ENCODE measurements at places on chromosomes 3 and 15. TPM values are rescaled to one million over a fixed set of nuclear protein-coding genes. Genes with fewer than 3 reads are reported as not detected.

DNA sequence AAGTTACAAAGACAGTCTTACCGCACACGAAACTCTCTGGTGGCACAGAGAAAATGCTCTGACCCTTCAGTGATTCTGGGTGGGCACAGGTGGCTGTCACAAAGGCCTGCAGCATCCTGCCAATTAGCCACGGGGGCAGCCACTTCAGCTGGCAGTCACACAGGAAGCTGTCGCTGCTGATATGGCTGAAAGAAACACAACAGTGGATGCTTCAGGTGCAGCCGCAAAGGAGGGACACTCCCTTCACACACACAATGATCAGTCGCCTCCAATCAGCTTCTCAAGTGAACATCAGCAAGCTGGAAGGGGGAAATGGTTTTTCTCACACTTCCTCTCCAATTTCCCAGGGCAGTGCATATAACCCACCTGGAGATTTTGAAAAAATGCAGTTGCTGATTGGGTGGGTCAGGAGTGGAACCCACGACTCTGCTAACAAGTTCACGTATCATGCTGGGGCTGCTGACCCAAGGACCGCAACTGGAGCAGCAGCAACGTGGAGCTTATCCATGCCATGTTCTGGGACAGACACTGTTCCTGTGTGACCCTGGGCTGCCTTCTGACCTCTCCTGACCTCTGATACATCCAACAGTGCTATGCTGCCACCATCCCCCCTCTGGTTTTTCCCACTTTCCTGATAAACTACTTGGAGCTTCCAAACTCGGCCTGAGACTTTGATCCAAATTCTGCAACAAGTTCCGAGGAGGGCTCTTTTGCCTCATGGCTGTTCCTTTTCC, 106.6 kb downstream of the LRIG1 start:
- peak; percentile 79 for DNase-seq

DNA sequence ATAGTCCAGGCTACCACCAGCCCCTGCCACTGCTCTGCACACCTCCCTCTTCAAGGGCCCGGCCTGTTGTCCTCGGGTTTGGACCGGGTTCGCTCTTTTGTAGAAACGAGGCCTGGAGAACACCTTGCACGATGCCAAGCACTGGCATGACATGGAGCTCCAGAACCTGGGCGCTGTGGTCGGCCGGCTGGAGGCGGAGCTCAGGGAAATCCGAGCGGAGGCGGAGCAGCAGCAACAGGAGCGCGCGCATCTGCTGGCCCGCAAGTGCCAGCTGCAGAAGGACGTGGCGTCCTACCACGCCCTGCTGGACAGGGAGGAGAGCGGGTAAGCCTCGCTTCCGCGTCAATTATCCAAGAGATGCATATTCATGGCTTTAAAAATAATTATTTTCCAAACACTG, 72.4 kb downstream of the BFSP2 start:
- DNase-seq = no peak

DNA sequence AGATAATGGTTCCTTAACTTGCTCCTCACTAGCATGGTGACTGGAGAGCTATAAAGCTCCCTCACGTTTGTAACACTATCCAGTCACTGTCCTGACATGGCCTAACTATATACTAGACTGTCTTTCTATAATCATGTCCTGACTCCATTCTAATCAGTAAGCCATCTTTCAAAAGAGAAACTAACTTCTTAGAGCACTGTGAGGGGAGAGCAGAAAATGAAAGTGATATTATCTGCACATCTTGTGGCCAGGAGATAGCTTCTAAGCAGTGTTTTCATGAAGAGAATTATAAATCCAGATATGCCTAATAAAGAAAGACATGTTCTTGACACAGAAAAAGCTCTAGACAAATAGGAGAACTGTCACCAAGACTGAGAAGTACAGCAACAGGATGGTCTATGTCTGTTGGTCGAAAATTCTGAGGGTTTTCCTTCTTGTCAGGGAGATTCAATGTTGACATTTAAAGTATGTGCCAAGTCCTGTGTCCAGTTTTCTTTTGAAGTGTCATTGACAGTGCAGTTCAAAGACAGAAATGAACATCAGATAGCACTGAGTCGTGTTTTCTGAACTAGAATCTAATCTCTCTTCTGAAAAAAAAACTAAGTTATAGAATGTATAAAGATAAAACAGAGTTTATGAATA, 230.6 kb upstream of the PEX5L start:
- DNase-seq = no peak

GRCh38 chr3:49831341-49831740, 17.6 kb upstream of the UBA7 start:
- DNase-seq = no peak

DNA sequence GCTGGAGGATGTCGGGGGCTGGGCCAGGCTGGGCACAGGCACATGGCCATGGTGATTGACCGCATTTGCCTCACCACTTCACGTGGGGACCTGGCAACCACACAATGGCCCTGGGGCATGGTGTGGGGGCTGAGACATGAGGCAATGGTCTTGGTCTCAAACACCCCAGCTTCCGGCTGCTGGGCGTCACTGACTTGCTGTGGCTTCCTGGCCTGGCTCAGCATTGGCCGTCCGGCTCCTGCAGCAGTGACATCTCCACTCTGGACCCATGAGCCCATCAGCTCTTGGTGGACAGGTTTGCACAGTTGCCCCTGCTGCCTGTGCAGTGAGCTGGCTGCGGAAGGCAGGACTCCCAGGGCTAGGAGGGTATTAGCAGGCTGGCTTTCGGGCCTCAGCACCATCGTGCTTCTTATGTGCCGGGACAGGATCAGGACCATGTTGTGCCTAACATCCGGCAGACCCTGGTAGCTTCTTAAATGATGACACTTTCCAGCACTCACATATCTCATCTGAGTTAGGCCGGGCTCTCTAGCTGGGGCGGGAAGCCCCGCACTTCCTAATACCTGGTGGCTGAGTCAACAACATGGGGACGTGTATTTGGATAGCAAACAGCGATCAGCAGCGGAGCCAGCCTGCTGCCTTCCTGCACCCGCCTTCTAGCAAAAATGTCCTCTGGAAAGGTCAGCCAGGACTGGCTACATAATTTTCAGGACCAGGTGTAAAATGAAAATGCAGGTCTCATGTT, 34.1 kb downstream of the ZNF710 start:
- DNase-seq = no peak

DNA sequence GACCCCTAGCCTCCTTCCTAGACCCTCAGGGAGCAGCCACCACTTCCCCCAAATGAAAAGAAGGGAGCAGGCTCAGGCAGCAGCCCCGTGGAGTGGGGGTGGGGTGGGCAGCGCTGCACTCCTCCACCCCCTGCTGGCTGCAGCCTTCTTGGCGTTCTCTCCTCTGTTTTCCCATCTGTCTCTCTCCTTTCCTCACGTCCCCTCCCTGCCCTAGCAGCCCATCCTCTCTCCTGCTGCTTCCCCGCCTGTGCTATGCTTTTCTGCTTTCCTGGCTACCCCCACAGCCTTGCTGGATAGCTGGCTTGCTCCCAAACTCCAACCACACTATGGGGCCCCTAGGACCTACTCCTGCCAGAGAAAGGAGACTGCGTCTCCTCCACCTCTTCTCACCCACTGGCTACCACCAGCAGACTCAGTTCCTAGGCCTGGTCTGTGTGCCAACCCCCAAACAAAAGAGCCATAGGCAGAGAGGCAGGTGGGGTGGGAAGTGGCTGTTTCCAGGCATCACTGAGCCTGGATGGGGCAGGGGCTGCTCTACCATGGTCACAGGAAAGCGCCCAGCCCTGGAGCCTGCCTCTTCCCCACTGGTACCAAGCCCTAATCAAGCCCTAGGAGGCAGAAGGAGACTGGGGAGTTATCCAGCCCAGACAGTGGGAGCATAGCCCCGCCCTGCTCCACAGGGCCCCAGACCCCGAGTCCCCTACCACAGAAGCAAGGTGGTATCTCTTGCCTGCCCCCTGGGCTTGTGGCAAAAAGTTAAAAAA, 3.4 kb upstream of the DISP2 start:
- DNase-seq = no peak

- DNase-seq = no peak
Measured at GRCh38 chr3:40753951-40754350, 229.2 kb downstream of the ZNF621 start.

GRCh38 chr3:61872077-61872706, 310.8 kb downstream of the PTPRG start:
- no peak for DNase-seq

GRCh38 chr3:63352008-63352279, 73.8 kb downstream of the SYNPR start:
- DNase-seq = no peak

- no peak for DNase-seq
Measured at GRCh38 chr3:194951931-194952582, 266.4 kb downstream of the FAM43A start.

The SLC2A2 gene
- not detected for total RNA-seq

The TRMT10C gene
- total RNA-seq = 59.3 TPM

The CCR9 gene
- total RNA-seq = 8.3 TPM

The LTK gene
- total RNA-seq = 0.31 TPM

The SKOR1 gene
- 0.16 TPM for total RNA-seq

The KCNH8 gene
- total RNA-seq = not detected

The SATB1 gene
- total RNA-seq = 163 TPM

Data from CD8-positive, alpha-beta memory T cell (primary cell).